Activated CD4-positive, alpha-beta T cell treated with anti-CD3 and anti-CD28 coated beads for 36 hours (primary cell): ENCODE measurements at places on chromosomes 1 and 21. TPM values are rescaled to one million over a fixed set of nuclear protein-coding genes. Genes with fewer than 3 reads are reported as not detected.

DNA sequence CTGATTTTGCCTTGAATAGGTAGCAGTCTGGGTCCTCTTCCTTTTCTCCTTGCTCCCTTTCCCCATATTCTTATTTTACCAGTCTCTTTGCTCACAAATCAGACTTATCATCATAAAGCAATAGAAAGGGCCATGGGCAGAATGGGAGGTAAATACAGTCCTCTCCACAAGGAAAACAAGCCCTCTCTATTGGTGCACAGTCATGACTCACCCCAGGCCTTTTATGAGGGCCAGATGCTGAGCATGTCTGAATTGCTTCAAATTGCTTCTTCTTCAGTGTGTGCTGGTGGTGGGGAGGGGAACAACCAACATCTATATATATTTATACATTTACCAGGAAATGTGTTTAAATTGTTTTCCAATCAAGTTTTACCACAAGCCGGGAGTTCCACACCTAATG lies 75.2 kb downstream of the GFI1 start:
- DNase-seq = peak; percentile 22

- DNase-seq = no peak
These were observed 11.6 kb upstream of the LRRC53 start for GRCh38 chr1:74523873-74524480.

ACOT11 gene
- total RNA-seq = 2.0 TPM

- no peak for DNase-seq
These were observed 98.8 kb upstream of the DPH5 start for GRCh38 chr1:101124405-101124804.

GRCh38 chr1:94309216-94309615 lies 71.8 kb upstream of the ARHGAP29 start:
- no peak for DNase-seq

DNA sequence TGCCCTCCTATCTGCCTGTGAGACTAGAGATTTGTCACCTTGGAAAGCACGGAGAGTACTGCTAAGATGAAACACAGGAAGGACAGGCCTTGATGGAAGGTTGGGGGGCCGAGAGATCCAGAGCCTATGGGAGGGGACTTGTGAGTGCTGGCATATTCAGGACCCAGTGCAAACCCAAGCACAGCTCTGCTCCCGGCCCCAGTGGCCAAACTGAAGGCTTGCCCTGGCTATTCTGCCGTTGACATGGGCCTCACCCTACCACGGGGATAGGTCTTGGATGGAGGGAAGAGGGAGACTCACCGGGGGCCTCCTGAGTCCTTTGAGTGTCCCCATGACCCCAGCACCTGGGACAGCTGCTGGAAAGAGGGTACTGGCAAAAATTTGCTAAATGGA lies 4.6 kb upstream of the EVA1B start:
- no peak for DNase-seq

- no peak for DNase-seq
These were observed 758 bp downstream of the TATDN3 start for GRCh38 chr1:212792396-212792908.

DNA sequence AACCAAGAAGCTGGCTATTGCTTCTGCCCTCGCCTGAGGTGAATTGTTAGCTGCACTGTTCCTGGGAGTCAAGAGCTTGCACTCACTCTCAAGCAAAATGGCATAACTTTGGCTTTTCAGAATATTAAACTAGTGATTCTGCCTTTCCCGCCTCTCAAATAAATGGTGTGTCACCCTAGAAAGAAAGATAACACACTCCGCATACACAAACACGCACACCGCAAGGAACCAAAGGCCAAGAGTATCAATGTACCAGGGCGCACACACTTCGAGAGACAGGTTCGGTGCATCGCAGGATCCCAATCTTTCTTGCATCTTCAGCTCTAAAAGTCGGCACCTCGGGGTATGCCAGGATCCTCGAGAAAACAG lies 470 bp upstream of the RTCA start:
- no peak for DNase-seq
